ENCODE measurements at places on chromosomes 11 and 22.

- DNase-seq, result no peak
Observed at GRCh38 chr22:41772198-41772597, 28.3 kb upstream of the CCDC134 start.

DNA sequence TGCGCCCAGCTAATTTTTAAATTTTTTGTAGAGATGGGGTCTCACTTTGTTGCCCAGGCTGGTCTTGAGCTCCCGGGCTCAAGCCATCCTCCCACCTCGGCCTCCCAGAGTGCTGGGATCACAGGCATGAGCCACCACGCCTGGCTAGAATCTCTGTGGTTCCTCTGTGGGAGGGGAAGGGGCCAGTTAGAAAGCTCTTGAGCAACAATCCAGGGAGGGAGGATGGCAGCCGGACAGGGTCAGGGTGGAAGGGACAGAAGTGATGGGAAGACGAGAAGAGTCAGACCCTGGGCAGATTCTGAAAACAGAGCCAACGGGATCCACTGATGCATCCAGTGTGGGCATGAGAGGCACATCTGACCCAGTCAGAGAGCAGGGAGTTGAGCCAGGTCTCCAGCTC lies 38.9 kb upstream of the MN1 start:
- no peak for DNase-seq

GRCh38 chr11:117143390-117143789 lies 697 bp upstream of the PAFAH1B2 start:
- DNase-seq, result peak; percentile 57

DNA sequence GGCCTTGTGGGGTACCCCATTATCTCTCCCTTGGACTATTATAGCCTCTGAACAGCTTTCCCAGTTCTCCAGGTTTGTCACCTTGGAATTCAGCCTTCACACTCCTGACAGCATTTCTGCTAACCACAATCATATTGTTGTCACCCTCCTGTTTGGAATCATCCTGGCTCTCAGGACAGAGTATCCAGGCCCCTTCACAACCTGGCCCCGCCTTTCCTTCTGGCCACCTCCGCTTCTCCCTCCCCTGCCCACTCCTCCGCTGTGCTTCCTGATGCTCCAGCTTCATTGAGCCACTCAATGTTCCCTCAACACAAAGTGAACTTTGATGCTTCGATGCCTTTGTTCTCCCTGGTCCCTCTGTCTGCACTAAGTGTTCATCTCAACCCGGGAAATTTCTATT lies 3.1 kb downstream of the GPR83 start:
- DNase-seq, result no peak

- no peak for DNase-seq
Observed at GRCh38 chr22:38735465-38736256, 20.1 kb downstream of the SUN2 start.

- no peak for DNase-seq
Observed at GRCh38 chr11:70244698-70245097, 25.8 kb upstream of the PPFIA1 start.

DNA sequence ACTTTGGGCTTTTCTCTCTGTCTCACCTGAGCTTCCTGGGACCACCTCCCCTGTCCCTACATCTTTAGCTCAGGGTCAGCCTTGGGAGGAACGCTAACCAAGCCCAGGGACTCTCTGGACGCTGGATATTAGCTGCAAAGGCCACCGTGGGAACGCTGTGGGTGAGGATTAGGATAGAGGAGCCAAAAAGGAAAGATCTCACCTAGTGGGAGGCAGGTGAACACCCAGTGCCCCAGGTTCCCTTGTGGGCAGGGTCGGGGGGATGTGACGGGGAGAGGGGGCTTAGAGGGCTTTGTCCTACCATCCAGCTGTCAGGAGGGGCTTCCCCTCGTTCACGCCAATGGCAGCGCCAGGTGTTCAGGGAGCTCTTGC lies 50.2 kb downstream of the LINC01488 start:
- DNase-seq, result no peak

Data from femur (tissue), 1 donor.